CD4-positive, alpha-beta T cell treated with Interleukin-21 for 1 hour (primary cell): ENCODE measurements at places on chromosomes 2 and 18.

GRCh38 chr2:28094739-28095138 lies 204.2 kb downstream of the BABAM2 start:
- no peak for DNase-seq

DNA sequence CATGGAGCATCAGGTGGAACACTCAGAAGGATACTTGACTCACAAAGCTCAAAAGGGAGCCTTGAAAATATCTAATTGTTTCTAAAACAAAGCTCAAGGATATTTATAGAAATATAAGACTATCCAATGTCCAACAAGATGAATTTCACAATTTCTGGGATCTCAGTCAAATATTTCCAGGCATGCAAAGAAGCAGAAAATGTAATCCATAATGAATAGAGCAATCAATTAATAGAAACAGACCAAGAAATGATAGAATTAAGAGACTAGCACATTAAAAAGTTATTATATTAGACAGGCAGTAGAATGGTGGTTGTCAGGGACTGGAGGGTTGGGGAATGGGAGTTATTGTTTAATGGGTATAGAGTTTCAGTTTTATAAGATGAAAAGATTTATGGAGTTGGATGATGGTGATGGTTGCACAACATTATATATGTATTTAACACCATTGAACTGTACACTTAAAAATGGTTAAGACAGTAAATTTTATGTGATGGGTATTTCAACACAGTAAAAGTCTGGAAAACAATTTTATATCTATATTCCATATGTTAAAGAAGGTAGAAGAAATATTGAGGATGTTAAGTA lies 189.9 kb upstream of the PIEZO2 start:
- no peak for DNase-seq

GRCh38 chr2:10407841-10408648 lies 40.1 kb downstream of the ODC1 start:
- peak; percentile 50 for DNase-seq

GRCh38 chr2:144668493-144669110 lies 148.7 kb upstream of the ZEB2 start:
- no peak for DNase-seq

- no peak for DNase-seq
Measured at GRCh38 chr2:236075802-236076201, 92.4 kb downstream of the GBX2 start.

- no peak for DNase-seq
Measured at GRCh38 chr2:23430263-23430662, 45.3 kb downstream of the KLHL29 start.

DNA sequence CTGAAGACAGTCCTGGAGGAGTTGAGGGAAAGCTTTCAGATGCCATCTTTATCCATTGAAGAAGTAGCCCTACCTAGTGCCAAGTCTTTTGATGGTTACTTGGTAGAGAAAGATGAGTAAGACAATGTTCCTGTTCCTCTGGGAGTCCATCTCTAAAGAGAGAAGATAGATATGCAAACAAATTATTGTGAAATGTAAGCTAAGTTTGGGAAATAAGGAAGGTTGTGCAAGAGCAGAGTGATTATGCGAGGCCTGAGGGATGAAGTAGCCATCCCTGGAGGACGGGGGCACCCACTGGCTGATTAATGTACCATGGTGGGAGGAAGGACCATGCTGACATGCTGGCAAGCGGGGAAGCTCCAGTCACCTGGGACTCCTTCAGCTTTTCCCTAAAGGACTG lies 994 bp upstream of the DTNA start:
- no peak for DNase-seq

DNA sequence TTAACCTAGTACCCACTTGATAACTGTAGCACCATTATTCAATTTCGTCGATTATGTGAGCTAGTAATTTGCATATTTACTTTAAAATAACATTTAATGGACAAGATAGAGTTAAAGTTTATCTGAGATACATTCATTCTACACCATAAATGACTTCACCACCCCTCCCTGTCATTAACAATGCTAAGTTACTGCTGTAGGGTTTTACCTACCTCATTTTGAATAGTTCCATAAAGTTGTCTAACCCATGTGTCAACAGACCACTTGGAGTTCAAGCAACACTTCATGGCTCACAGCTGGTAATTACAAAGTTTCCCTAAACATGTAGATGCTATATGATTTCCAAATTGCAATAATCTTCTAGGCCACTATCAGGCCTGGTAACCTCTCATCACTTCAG lies 127.4 kb upstream of the CYP26B1 start:
- DNase-seq = no peak

GRCh38 chr18:36817039-36817438 lies 11.8 kb downstream of the TPGS2 start:
- DNase-seq = no peak

DNA sequence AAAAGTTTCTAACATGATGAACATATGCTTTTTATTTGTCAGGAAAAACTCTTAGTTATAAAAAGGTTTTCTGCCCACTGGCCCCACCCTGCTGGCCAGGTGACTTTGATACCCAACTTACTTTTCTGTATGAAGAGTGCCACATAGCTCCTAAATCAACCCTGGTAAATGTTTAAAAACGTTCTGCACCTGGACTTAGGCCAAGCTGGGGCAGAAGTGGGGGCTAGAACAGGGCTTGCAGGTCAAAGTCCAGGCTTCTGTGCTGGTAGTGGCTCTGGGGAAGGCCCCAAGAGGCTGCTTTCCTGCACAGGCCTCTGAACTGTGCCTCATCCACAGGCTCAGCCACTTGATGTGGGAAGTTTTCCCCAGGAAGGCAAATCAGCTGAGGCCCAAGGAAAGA lies 171.7 kb downstream of the ANKRD30B start:
- DNase-seq = no peak

DNA sequence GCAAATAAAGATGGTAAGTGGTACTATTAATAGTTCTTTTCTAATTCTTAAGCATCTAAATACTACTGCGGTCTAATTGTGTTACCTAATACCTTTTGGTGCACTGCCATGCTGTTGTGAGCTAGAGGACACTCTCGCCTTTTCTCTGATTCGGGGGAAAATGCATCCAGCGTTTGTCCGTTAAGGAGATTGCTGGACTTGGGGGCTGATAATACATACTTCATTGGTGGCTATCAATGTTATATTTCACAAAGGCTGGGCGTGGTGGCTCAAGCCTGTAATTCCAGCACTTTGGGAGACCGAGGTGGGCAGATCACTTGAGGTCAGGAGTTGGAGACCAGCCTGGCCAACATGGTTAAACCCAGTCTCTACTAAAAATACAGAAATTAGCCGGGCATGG lies 141.7 kb upstream of the TWIST2 start:
- no peak for DNase-seq

- DNase-seq = no peak
Measured at GRCh38 chr2:164314148-164314547, 307.1 kb downstream of the GRB14 start.

GRCh38 chr2:230619491-230619890 lies 93.2 kb upstream of the CAB39 start:
- no peak for DNase-seq

DNA sequence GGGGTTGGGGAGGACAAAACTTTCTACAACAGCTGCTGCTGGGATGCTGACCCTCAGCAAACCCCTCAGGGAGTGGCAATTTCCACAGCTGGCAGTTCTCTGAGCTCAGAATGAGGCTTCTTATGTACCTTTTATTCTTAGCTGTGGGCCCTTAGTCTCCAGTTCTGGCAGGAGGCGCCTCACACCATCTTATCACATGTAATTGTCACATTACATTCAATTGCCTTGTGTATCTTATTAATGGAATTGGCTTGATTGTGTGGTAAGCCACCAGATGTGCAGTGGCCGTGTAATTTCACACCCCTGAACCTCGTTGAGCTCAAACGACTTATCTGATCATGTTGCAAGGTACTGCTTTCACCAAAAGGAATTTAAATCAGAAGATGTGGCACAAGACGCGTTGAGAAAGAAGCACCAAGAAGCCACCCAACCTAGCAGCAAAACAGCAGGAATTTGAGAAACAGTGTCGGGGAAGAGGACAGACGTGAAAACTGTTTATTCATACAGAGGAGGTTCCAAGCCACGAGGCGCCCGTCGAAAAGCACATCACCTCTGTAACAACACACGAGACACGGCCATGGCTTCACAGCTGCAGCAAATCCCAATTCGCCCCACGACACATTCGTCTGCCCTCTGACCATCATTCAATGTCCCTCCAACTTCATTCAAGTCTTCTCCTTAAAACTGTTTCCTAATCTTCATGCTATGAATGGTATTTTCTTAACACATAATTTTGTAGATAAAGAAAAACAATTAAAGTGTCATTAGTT lies 53.6 kb upstream of the LPIN2 start:
- DNase-seq = peak; percentile 12

DNA sequence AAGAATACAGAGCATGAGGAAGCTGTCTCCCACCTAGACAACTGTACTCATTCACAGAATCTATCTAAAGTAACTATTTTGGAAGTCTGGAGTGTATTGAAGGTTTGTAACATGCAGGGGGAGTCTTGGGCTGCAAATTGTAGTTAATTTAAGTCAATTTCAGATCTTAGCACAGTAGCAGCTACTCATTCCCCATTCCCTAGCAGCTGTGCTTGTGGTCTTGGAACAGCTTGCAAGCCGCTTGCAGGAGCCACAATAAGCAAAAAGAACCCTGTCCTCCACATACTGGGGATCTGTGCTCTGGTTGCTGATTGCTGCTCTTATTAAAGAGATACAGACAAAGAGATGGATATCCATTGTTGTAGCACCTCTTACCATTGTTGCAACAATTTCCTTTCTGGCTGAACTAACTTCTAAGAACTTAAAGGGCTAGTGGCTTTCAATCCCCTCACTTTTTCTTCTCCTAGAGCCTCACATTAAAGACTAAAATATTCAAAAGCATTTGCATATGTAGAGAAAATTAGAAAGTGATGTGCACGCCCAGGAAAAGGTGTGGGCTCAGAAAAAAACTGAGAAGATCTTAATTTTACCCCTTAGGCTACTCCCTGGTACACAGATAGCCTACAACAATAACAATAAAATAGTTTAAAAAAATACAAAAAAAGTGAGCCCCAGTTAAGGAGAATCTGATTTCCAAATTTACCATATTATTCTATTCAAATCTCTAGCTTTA lies 1775.1 kb upstream of the PIK3C3 start:
- DNase-seq = no peak

- no peak for DNase-seq
Measured at GRCh38 chr2:59741840-59742239, 811.6 kb downstream of the BCL11A start.

DNA sequence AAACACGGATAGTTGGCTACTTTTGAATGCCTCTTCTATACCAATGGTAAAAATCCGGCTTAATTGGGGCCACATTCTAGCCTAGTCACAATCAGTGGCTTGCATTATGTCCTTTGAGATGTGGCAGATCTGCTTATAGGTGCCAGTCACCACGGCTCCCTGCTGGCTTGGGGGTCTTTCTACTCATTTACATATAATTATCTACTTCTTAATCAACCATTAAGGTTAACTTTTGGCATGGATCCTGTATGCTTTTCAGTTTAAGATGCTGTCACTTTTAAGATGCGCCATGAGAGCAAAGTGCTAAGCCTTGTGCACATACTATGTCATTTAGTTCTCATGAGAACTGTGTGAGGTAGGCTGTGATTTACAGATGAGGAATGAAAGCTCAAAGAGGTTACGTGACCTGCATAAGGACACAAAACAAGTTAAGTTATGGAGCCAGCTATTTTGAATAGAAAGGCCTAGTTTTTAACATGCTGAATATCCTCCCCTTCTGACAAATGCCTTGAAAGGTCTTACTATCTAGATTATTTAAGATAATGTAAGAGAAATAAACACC lies 4.1 kb downstream of the NEDD4L start:
- no peak for DNase-seq

GRCh38 chr2:65429786-65430602 lies 2.4 kb downstream of the SPRED2 start:
- DNase-seq = no peak

DNA sequence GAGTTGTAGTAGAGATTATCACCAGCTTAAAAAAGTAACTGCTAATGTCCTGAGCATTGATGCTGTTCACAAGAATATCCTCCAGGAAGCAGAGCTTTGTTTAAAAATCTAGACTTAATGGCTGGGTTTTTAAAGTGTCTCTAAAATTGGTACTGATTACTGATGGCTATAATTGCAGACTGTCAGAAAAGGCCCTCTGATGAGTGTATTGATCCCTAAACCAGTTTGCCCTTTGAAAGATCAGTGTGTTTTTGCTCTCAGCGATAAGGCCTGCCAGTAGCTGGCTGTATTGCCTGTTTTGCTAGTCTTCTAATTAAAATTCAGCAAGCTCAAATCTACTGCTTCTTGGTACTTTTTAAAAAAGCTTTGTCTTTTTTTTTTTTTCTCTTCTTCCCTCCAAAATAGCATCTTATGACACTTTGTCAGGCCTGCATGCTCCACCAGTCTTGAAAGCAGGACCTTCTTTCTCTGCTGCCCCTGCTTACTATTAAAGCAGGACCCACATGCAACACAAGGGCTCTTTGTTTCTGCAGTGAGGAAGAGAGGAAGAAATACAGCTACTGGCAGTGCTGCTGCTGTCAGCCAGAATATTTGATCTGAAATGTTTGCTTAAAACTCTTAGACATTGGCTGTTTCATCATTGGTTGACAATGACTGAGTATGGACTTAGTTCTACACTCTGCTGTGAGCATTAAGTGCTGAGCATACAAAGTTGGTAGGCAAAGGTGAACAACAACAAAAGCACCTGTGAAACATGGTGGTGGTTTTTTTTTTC lies 1.8 kb downstream of the SEC11C start:
- no peak for DNase-seq

- DNase-seq = no peak
Measured at GRCh38 chr2:162317861-162318327, 590 bp downstream of the IFIH1 start.

GRCh38 chr2:112772322-112772721 lies 7.9 kb upstream of the CKAP2L start:
- DNase-seq = no peak

- no peak for DNase-seq
Measured at GRCh38 chr2:196012314-196012713, 56.3 kb downstream of the DNAH7 start.

- DNase-seq = no peak
Measured at GRCh38 chr2:193566276-193566675, 1371.5 kb upstream of the TMEFF2 start.

DNA sequence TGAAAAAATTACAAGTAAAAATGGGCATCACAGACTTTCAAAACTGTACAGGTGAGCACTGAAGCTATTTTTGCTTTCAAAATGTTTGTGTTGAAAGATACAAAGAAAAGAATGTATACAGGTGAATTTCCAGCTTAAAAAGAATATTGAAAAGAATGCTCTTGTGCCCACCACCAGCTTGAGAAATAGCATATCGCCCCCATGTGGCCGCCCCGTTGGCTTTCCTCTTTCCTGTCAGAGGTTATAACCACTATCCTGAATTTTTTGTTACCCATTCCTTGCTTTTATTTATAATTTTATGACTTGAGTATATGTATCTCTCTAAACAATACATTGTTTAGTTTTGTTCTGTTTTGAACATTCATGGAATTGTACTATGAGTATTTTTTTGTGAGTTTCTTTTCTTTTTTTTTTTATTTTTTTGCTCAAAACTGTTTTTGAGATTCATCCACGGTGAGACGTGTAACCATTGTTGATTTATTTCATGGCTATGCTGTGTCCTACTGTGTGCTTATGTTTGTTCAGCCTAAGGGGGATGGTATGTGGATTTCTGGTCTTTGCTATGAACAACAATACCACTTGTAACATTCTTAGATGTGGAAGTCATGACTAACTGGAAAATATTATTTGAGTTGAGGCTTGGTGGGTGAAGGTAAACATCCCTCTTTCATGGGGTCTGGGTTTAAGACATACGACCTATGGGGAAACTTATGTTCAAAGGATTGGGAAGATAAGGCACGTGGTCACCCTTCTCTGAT lies 11.6 kb downstream of the TRPM8 start:
- no peak for DNase-seq

GRCh38 chr2:62461707-62462106 lies 44.3 kb downstream of the TMEM17 start:
- DNase-seq = no peak

- no peak for DNase-seq
Measured at GRCh38 chr18:73973972-73974371, 173.7 kb downstream of the FBXO15 start.
